ENCODE measurements at places on chromosomes 3 and 15. TPM values are rescaled to one million over a fixed set of nuclear protein-coding genes. Genes with fewer than 3 reads are reported as not detected.

GRCh38 chr15:74038707-74039655 is 43.4 kb downstream of the GOLGA6A start:
- H3K27me3 ChIP-seq: no peaks in the 10 kb centered on the region
- no peak for DNase-seq
- peaks cover 68% of the 10 kb centered on the region for H3K36me3 ChIP-seq
- no peak overlapping the region for H3K4me3 ChIP-seq
- H3K27ac ChIP-seq: peak overlapping the region; percentile 80

- H3K27me3 ChIP-seq: no peaks in the 10 kb centered on the region
- H3K36me3 ChIP-seq: no peaks in the 10 kb centered on the region
- H3K4me3 ChIP-seq: no peak overlapping the region
- H3K27ac ChIP-seq: no peak overlapping the region
- no peaks in the 10 kb centered on the region for H3K4me1 ChIP-seq
These were observed 25.1 kb downstream of the SYNPR start for GRCh38 chr3:63303238-63303637.

GRCh38 chr3:70179111-70179510 is 133.3 kb downstream of the MDFIC2 start:
- no peak overlapping the region for H3K4me3 ChIP-seq
- no peaks in the 10 kb centered on the region for H3K4me1 ChIP-seq
- H3K27ac ChIP-seq: no peak overlapping the region
- no peaks in the 10 kb centered on the region for H3K27me3 ChIP-seq
- no peaks in the 10 kb centered on the region for H3K36me3 ChIP-seq

PLSCR2 gene
- not detected for total RNA-seq

DNA sequence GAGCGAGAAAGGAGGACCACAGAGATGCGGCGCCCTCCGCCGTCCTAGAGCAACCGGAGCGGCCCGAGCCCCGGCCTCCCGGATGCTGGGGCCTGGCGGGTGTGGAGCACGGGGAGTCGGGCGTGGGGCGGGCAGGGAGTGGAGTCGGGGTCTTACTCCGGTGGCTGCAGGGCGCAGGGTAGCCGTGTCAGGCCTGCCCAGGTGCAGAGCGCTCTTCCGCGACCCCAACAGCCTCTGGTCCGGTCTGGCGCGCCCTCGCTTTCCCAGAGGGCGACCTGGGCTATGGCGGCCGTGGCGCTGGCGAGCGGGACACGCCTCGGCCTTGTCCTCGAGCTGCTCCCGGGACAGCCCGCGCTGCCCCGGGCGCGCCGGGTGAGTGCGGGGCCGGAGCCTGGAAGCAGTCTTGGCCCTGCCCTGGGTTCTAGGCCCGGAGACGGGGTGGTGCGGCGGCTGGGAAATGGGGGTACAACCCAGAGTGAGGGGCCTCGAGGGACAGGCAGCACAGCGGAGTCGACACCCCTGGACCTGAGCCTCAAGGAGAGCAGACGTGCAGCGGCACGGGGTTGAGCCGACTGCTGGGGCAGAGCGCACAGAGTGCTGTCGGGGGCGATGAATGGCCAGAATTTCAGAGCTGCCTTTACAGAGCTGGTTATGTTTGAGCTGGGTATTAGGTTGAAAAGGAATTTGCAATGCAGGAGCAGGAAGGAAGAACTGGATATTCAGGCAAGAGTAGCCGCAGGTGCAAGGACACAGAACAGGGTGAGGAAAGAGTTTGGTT is at the start of gene ZNF662:
ZNF662 (plus strand) TSS at position 73 of the 778 bp plus-strand sequence. CDS start 1,973 bp downstream, outside the sequence.
- peak within 1 kb of the TSS; percentile 65 for H3K27ac ChIP-seq
- H3K27me3 ChIP-seq: no peaks in the 10 kb centered on the region
- peak within 1 kb of the TSS; percentile 59 for H3K4me3 ChIP-seq

DNA sequence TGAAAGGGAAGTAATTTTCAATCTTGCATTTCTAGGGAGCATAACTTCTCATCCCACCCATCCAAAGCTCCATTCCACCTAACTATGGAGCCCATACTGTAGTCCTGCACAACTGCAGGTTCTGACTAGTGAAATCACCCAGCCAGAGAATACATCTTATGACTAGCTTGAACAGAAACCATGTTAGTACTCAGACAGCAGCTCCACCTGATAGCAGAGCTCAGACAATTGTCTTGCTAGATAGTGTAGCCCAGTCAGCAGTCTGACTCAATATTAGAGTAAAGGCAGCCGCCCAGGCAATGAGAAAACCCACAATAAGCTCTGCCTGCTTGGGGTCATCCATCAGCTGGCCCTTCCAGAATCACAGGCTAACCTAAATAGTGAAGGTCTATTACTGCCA is 544.7 kb upstream of the GBE1 start:
- no peaks in the 10 kb centered on the region for H3K36me3 ChIP-seq
- no peaks in the 10 kb centered on the region for H3K27me3 ChIP-seq
- H3K4me3 ChIP-seq: no peak overlapping the region
- H3K27ac ChIP-seq: no peak overlapping the region

ADGRG7 gene
- not detected for total RNA-seq

DNA sequence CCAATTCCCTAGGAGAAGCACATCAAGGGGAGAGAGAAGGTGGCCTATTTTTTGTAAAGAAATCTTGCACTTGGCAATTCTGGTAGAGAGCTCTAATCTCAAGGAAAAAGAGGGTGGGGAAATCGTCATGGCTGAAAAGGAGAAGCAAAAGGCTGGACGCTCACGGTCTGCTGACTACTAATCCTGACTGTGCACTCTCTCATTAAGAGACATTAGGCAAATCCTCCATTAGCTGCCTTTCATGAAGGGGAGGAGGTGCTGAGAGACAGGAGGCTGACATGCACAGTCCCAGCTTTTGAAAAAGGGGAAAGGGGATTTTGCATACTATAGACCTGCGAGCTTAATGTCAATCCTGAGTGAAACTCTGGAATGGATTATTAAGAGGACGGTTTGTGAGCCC is 170.0 kb downstream of the NR2F2 start:
- no peaks in the 10 kb centered on the region for H3K27me3 ChIP-seq
- H3K36me3 ChIP-seq: no peaks in the 10 kb centered on the region
- H3K4me1 ChIP-seq: no peaks in the 10 kb centered on the region
- DNase-seq: no peak
- no peak overlapping the region for H3K27ac ChIP-seq
- no peak overlapping the region for H3K4me3 ChIP-seq

DNA sequence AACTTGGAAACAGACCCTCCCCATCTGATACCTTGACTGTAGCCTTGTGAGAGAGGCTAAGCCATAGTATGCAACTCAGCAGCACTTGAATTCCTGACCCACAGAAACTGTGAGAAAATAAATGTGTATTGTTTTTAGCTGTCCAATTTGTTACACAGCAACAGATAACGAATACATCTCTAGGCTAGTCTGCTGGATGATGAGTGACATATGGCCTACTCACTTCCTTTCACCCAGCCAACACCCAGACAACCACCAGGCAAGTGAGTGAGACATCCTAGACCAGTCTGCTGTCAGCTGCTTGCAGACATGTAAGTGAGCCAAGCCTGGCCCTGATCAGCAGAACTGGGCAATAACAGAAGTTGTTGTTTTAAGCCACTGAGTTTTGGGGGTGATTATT is 19.2 kb upstream of the SMAD6 start:
- H3K27ac ChIP-seq: no peak overlapping the region
- H3K4me1 ChIP-seq: no peaks in the 10 kb centered on the region
- no peak for DNase-seq
- H3K27me3 ChIP-seq: no peaks in the 10 kb centered on the region
- no peak overlapping the region for H3K4me3 ChIP-seq
- H3K36me3 ChIP-seq: no peaks in the 10 kb centered on the region

DNA sequence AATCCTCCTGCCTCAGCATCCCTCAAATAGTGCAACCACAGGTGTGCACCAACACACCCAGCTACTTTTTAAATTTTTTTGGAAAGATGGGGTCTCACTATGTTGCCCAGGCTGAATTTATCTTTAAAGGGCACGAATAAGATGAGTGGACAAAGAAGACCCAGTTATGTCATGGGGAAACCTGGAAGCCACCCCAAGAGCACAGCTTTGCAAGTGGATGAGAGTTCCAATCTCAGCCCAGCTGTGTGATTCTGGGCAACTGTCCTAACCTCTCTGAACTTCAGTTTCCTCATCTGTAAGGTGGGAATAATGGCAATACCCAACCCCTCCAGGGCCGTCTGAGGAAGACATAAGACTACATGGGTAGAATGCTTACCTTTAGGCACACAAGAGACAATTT is 32.2 kb downstream of the DNAJB8 start:
- H3K27ac ChIP-seq: no peak overlapping the region
- no peak for DNase-seq
- peaks cover 11% of the 10 kb centered on the region for H3K27me3 ChIP-seq
- peaks cover 11% of the 10 kb centered on the region for H3K4me1 ChIP-seq
- no peaks in the 10 kb centered on the region for H3K36me3 ChIP-seq

DNA sequence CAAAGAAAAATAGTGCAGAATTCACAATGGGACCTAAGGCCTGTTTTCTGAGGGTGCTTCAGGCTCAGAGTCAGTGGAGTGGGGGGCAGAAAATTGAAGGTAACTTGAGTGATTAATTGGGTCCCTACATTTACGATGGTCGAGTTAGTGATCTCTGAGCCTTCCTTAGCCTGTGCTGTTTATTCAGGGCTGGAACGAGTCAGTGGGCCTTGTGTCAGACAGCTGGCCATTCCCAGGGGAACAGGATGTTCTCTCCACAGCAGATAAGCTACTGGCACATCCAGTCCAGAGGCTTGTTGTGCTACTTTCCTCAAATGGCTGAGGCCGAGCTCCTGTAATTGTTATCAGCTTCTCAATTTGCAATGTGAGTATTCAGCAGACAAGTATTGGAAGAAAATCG is 29.2 kb upstream of the CNTN3 start:
- no peak for DNase-seq
- H3K36me3 ChIP-seq: no peaks in the 10 kb centered on the region
- H3K27ac ChIP-seq: peak overlapping the region; percentile 17
- H3K4me3 ChIP-seq: no peak overlapping the region

CHL1 gene
- total RNA-seq: 3.7 TPM

- H3K36me3 ChIP-seq: no peaks in the 10 kb centered on the region
- H3K27ac ChIP-seq: peak overlapping the region; percentile 90
- DNase-seq: no peak
- H3K4me1 ChIP-seq: peaks cover 13% of the 10 kb centered on the region
- H3K4me3 ChIP-seq: no peak overlapping the region
These were observed 95.3 kb upstream of the DLG1 start for GRCh38 chr3:197393711-197394110.

TM6SF1 gene
- 0.45 TPM for total RNA-seq

GRCh38 chr15:42737529-42738328 is 801 bp upstream of the CDAN1 start:
- peak overlapping the region; percentile 94 for H3K27ac ChIP-seq
- H3K27me3 ChIP-seq: no peaks in the 10 kb centered on the region
- H3K4me1 ChIP-seq: peaks cover 28% of the 10 kb centered on the region
- no peak for DNase-seq
- peaks cover 6% of the 10 kb centered on the region for H3K36me3 ChIP-seq
- H3K4me3 ChIP-seq: peak overlapping the region; percentile 68

SPATA12 gene
- not detected for total RNA-seq

C3orf22 gene
- not detected for total RNA-seq

GRCh38 chr3:99803297-99803696 is 14.4 kb upstream of the CMSS1 start:
- no peak overlapping the region for H3K27ac ChIP-seq
- DNase-seq: no peak
- H3K36me3 ChIP-seq: no peaks in the 10 kb centered on the region
- no peaks in the 10 kb centered on the region for H3K4me1 ChIP-seq

DNA sequence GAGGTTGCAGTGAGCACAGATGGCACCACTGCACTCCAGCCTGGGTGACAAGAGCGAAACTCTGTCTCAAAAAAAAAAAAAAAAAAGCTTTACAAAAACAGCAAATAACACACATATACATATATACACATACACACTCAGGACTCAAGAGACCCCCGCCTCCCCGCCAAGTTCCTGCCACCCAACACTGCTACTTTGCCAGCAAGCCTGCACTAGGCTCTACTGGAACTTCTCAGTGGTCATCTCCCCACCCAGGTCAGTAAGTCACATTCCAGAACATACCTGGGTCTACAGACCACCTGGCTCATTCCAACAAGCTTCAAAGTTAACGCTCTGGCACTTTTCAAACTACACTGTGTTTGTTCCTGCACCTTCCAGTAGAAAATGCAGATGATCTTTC is 62.3 kb downstream of the SENP2 start:
- no peak overlapping the region for H3K4me3 ChIP-seq
- H3K27me3 ChIP-seq: no peaks in the 10 kb centered on the region
- no peak overlapping the region for H3K27ac ChIP-seq
- H3K4me1 ChIP-seq: no peaks in the 10 kb centered on the region
- no peak for DNase-seq

DNA sequence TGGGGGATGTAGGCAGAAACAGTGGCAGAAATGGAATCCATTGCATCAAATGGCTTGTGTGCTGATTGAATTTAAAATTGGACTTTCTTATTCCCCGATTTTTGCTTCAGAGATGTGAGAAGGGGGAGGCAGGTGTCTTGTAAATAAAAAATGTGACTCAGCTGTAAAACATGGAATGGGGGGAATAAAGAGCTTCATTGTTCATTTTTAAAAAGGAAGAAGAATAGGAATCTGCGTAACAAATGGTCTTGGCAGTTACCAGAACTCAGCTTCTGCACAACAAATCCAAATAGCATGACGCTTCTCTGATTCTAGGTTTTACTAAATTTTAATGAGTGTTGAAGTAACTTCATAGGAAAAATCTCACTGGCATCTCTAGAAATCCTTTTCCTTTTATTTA is 323.9 kb upstream of the GBE1 start:
- no peak overlapping the region for H3K4me3 ChIP-seq
- H3K4me1 ChIP-seq: no peaks in the 10 kb centered on the region
- no peak overlapping the region for H3K27ac ChIP-seq
- H3K27me3 ChIP-seq: no peaks in the 10 kb centered on the region
- DNase-seq: no peak

DNA sequence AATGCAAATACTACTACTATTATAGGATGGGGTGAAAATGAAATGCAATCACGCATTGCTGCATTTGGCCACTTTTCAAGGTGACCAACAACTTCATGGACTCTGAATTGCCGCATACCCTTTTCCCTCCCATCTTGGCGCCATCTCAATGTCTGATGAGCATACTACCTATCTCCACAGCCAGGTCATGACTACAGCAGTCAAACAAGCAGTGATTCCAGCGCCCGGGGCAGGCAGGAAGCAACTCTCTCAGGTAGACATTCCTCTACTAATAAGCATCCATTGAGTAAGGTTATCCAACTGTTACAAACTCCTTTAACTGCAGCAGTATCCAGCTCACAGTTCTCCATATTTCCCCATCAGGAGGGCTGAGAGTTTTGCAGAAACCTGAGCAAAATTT is 155.4 kb downstream of the ADAMTS17 start:
- DNase-seq: no peak
- H3K4me3 ChIP-seq: no peak overlapping the region

- H3K4me3 ChIP-seq: no peak overlapping the region
- no peak overlapping the region for H3K27ac ChIP-seq
- no peaks in the 10 kb centered on the region for H3K4me1 ChIP-seq
These were observed 56.8 kb downstream of the ITGA11 start for GRCh38 chr15:68375191-68375631.

- peak overlapping the region; percentile 95 for H3K27ac ChIP-seq
- peak overlapping the region; percentile 68 for H3K4me3 ChIP-seq
- no peak for DNase-seq
These were observed 1.7 kb downstream of the PKM start for GRCh38 chr15:72229076-72229946.

GRCh38 chr15:100022391-100022790 is 289.2 kb upstream of the LYSMD4 start:
- no peaks in the 10 kb centered on the region for H3K36me3 ChIP-seq
- H3K4me1 ChIP-seq: no peaks in the 10 kb centered on the region
- H3K27ac ChIP-seq: no peak overlapping the region
- no peak overlapping the region for H3K4me3 ChIP-seq
- DNase-seq: no peak
- no peaks in the 10 kb centered on the region for H3K27me3 ChIP-seq

CD86 gene
- 5.0 TPM for total RNA-seq

ADAMTS7 gene
- 0.76 TPM for total RNA-seq

Measured in esophagus squamous epithelium (tissue), 5 donors.